CD4-positive, alpha-beta T cell treated with Interleukin-10 for 1 hour (primary cell): ENCODE measurements at places on chromosomes 3 and 15.
A peak's percentile ranks its signal among the peaks of the same experiment; 100 is the strongest.

- DNase-seq, result no peak
Observed at GRCh38 chr3:192216067-192216466, 511.3 kb downstream of the FGF12 start.

DNA sequence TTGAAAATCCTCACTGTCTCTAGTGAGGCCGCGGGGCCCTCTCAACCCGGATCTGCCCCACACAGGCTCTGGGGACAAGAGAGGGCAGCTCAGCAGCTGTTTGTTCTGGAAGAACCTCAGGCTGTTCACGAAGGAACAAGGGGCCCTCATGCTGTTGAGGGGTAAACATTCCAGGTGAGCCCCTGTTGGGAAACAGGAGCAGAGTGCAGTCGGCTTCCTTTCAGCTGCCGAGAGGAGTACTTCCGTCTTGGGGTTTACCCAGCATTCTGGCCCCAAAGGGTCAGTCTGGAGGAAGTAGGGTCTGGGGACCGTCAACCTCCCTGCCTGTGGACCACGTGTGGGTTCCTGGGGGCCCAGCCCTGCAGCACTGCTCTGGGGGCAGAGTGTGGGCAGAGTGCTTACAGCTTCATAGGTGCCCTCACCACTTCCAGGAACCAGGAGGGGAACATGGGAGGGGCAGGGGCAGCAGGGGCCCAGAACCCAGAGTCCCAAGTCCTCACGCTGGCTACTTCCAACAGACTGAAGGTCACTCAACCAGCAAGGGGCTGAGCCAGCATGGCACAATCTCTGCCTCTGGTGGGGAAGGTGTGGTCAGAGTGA is 49.2 kb upstream of the CTSH start:
- DNase-seq, result no peak

- DNase-seq, result no peak
Observed at GRCh38 chr3:48186631-48187300, 1.5 kb downstream of the CDC25A start.

GRCh38 chr3:60754617-60755016 is 496.6 kb downstream of the FHIT start:
- DNase-seq, result no peak

DNA sequence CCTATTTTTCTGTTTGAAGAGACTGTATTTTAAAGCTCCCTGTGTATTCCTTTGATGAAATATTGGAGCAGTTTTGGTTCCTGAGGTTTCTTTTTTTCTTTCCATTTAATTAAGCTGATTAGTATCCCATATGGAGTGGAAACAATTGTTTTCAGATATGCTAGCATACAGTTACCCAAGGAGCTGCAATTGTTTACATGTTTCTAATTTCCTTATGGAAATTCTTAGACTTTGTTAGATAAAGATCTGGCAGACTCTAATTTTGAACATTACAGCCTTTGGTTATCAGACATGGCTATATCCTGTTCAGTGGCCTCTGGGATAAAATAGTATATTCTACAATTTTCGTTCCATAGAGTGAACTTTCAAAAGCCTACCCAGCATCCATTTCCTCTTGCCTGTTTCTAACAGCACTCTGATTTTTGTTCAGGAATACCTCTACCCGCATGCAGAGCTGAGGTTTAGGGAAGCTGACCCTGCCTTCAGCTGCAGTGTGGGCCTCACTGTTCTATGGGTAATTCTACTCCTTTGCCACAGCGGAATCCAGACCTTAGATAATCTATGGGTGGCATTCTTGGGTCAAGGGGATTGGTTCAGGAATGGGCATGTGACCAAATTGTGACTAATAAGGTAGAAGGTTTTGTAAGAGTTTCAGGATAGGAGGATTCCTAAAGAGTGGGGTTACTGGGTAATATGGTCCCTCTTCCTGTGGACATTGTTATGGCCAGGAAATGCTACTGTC is 161.1 kb upstream of the ANKRD28 start:
- DNase-seq, result no peak

GRCh38 chr3:42024591-42025351 is 62.9 kb upstream of the ULK4 start:
- DNase-seq, result no peak

DNA sequence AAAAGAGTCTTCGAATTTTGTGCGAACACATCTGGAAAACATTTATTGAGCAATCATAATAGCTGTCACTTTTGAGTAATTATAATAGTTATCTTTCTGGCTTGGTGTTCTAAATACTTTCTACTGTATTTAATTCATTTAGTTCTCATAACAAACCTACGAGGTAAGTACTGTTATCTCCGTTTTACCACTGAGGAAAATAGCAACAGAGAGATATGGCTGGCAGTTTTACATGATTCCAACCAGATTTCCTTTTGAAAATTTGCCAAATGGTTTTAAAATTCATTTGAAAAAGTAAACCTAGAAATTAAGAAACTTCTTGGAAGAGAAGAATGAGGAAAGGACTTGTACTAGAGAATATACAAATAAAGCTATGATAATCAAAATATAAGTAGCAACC is 37.3 kb upstream of the MGA start:
- DNase-seq, result no peak

DNA sequence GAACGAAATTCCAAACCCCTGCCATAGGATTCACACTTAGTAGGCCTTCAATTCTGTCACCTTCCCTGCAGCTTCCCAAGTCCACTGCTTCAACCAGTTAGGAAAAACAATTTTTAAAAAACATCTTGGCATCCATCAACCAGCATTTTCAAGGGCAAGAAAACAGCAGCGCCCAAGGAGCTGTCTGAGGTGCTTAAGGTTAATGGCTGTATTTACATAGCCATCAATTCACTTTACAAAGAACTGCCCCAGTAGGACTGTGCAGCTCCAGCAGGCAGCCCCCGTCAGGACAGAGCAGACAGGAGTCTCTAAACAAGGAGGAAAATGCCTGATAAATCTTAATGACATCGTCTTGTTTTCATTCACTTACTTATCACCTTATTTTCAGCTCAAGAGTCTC is 13.3 kb downstream of the TAFA4 start:
- no peak for DNase-seq

DNA sequence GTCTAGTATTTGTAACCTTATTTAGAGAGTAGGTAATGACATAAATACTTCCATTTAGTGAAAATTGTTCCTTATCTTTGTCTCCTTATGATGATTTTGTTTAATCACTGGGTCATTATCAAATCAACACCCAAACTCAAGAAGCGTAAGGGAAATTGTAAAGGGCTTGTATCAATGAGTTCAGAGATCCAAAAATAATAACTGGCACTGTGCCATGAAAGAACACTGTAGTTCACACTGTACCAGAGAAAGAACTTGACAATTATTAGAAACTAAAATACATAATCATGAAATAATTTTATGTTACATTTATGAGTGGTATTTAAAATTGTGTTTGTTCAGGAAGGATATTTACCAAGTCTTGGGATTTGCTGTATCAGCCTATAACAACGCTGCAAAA is 895.4 kb downstream of the FHIT start:
- no peak for DNase-seq

- no peak for DNase-seq
Observed at GRCh38 chr15:32007355-32007960, 22.9 kb upstream of the CHRNA7 start.

DNA sequence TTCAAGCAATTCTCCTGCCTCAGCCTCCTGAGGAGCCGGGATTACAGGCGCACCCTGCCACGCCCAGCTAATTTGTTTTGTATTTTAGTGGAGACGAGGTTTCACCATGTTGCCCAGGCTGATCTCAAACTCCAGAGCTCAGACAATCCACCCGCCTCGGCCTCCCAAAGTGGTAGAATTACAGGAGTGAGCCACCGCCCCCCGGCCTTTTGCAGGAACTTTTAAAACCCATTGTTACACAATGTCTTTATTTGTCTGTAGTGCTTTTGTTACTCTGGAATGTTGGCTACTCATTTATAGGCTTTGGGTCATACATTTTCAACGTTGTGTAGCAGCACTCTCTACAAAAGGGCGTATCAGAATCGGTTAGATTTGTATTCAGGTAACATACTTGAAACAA is 499.1 kb downstream of the ROBO2 start:
- DNase-seq, result no peak

- DNase-seq, result no peak
Observed at GRCh38 chr3:107662124-107662507, 139.4 kb downstream of the BBX start.

DNA sequence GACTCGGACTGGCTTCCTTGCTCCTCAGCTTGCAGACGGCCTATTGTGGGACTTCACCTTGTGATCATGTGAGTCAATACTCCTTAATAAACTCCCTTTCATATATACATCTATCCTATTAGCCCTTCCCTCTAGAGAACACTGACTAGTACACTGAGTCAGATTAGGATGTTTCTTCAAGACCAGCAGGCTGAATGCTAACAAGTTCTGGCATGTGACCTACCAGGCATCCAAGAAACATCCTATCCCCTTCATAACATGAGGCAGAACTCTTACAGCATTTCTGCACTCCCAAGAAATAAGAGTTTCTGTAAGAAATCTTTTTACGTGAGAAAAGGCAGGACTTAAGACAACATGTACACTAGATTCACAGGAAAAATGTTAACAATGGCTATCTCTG is 9.3 kb downstream of the CFAP92 start:
- no peak for DNase-seq

- no peak for DNase-seq
Observed at GRCh38 chr3:104606812-104607211, 759.9 kb upstream of the ALCAM start.

DNA sequence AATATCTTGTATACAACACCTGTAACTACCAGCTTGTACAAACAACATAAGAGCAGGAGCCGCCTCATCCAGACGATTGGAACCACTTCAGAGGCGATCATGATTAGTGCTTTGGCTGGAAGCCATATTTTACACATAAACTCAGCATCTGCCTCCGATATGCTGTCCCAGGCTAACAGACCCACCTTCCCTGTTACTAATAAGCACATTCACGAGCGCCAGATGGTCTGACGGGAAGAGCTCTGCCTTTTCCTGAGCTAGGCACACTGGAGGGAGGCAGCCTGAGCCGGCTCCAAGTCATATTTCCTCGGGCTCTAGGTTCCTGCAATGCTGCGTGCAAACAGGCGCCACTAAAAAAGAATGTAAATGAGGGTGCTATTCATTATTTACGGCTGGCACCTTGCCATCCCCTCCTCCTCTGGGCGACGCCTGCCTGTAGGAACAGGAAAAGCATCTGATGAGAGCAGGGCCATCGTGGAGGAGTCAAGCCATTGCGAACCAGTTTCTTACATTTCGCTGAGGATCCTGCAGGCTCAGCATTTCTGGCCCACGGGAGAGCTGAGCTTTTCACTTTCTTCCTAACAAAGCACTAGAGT is 98.2 kb downstream of the ANXA2 start:
- DNase-seq, result no peak

DNA sequence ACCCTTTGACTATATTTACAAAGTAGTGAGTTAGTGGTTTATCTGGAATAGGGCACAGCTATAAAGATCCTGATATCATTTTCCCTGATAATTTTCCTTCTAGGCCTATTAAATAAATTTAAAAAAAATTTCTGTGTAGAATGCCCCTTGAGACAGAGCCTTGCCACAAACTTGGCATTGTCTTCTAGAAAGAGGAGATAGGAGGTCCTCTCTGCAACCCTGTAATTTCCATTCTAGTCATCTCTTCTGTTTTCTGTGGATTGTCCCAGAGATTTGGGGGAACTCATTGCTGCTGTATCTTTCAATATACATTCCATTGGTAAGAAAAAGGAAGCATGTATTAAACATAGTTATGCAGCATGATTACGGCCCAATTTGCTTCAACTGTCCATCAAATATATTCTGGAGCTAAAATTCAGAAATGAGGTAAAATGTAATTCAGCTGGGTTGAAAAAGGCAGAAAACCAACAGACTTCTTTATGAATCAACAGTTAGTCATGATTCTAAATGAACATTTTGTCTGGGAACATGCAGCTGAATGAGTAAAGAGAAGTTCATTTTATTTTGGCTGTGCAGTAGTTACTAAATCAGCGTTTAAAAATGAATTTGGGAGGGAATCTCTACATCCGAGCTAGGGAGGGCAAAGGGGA is 401.1 kb downstream of the NAALADL2 start:
- DNase-seq, result no peak

GRCh38 chr15:78212546-78213424 is 21.6 kb downstream of the ACSBG1 start:
- DNase-seq, result no peak

- DNase-seq, result peak; percentile 24
Observed at GRCh38 chr15:98651581-98652220, 3.4 kb downstream of the IGF1R start.

GRCh38 chr3:64022451-64023186 is 675 bp downstream of the PSMD6 start:
- peak; percentile 14 for DNase-seq

DNA sequence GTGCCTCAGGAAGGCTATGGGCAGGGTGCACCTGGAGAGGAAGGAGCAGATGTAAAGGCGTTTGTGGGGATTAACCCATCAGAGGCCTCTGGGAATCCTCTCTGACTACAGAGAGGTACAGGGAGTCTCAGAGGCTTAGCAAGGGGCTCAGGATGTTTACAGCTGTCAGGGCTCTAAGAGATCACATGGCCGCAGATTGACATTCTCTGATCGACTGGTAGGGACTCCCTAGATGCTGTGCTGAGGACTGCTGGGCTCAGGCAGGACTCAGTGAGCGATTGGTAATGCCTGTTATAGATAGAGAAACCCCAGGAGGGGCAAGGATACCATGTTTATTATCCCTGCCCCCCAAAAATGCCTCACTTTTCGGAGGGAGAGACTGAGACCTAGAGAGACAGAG is 103.5 kb downstream of the CORO2B start:
- no peak for DNase-seq

GRCh38 chr3:129687586-129688125 is 81.2 kb upstream of the PLXND1 start:
- no peak for DNase-seq

- no peak for DNase-seq
Observed at GRCh38 chr15:68646696-68647095, 67.9 kb downstream of the CORO2B start.
